ENCODE measurements at places on chromosomes 5 and 9. TPM values are rescaled to one million over a fixed set of nuclear protein-coding genes. Genes with fewer than 3 reads are reported as not detected.
A peak's percentile ranks its signal among the peaks of the same experiment; 100 is the strongest.

- no peak for DNase-seq
Observed at GRCh38 chr9:134403292-134403681, 77.0 kb downstream of the RXRA start.

- peak; percentile 18 for DNase-seq
Observed at GRCh38 chr5:94754824-94755223, 136.4 kb downstream of the SLF1 start.

CBY3 gene
- total RNA-seq = not detected

GRCh38 chr5:167916706-167917105 is 374.7 kb upstream of the WWC1 start:
- DNase-seq = peak; percentile 29

GRCh38 chr9:515665-516064 is 301.0 kb downstream of the DOCK8 start:
- no peak for DNase-seq

- DNase-seq = peak; percentile 33
Observed at GRCh38 chr9:69877852-69878514, 57.4 kb downstream of the CFAP95 start.

GRCh38 chr9:113278840-113279239 is 3.4 kb downstream of the PRPF4 start:
- no peak for DNase-seq

- no peak for DNase-seq
Observed at GRCh38 chr5:38621840-38622437, 65.5 kb upstream of the LIFR start.

DNA sequence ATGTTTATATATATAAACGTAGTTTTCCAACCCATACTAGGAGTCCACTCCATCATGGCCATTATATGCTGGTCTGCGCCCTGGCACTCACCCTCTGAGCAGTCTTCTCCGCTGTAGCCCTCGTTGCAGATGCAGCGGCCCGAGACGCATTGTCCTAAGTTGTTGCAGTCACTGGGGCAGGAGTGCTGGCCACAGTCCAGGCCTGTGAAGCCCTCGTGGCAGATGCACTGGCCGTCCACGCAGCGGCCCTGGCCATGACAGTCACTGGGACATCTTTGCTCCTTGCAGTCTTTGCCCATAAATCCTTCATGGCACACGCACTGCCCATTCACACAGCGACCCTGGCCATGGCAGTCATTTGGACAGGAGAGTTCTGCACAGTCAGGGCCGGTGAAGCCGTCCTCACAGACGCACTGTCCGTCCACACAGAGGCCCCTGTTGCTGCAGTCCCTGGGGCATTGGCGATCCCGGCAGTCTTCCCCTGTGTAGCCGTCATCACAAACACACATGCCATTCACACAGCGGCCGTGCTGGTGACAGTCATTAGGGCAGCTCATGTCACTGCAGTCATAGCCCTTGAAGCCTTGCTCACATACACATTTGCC is 32.1 kb downstream of the TNC start:
- no peak for DNase-seq

GRCh38 chr5:175166026-175166425 is 278.0 kb downstream of the DRD1 start:
- DNase-seq = no peak

DNA sequence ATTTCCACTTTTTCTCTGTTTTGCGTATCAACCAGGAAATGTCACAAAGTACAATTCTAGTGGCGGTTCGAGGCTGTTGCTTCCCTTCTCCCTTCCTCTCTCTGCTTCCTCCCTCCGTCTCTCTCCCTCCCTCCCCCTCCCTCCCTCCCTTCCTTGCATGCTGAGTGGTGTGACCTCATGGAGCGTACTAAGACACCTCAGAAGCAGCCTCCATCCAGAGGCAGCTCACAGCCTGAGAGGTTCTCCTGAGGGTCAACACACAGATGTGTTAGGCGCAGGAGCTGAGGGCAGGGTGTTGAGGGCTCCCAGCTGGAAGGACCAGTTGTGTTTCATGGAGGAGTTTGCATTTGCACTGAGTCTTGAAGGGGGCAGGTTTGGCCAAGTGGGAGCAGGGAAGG is 57.7 kb downstream of the COL5A1 start:
- no peak for DNase-seq

DNA sequence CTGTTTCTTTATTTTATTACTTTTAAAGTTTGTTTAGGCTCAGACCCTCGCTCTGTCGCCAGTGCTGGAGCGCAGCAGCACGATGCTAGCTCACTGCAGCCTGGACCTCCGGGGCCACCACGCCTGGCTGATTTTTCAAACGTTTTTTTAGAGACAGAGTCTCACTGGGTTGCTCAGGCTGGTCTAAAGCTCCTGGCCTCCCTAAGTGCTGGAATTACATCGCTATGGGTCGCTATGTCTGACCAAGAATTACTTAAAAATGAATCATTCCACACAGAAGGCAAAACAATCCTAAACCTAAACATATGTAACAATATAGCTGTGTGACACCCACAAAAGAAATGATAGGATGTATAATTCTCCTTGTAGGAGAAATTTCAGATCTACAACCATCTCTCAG is 86.9 kb upstream of the SIMC1 start:
- DNase-seq = peak; percentile 80

DNA sequence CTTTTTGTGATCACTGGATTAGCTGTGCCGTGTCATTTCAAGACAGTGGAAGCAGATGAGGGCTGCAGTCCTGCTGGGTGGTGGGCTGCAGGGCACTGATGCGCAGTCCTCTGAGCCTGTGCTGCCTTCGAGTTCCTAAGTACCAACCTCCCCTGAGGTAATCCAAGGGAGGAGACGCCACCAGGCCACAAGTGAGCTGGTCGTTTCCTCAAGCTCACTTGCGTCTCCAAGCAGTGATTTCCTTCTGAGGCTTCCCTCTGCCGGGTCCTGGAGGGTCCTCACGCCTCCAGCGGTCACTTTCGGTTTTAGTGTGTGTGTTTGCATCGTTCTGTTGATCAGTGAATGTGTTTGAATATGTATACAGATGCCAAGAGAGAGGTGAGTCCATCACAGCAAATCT is 115.7 kb downstream of the TRIO start:
- DNase-seq = no peak

GRCh38 chr9:98807070-98807813 is at the start of gene GALNT12:
Gene GALNT12, plus strand, starts transcription at chr9:98807670. Its CDS starts 29 bp downstream, at chr9:98807699.
- peak; percentile 63 for DNase-seq

DNA sequence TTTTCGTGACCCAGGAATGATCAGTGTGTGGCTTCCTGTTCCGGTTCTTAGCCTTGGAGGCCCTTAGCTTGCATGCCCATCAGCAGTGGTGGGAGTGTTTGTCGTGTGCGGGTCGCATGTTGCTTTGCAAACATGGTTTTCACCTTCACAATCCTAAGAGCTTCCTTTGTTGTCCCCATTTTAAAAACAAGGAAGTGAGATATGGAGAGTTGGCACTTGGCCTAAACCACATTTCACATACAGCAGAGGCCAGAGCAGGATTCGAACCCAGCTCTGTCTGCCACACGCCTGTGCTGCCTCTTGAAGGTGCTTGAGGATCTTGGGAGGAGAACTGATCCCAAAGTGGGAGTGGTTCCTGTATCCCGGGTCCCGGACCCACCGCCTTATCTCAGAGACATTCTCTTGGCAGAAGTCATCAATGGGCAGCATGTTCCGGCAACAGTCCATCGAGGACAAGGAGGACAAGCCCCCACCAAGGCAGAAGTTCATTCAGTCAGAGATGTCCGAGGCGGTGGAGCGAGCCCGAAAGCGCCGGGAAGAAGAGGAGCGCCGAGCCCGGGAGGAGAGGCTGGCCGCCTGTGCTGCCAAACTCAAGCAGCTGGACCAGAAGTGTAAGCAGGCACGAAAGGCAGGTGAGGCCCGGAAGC is 38.2 kb upstream of the POMT1 start:
- DNase-seq = no peak

SLC36A2 gene
- total RNA-seq = not detected

- peak; percentile 31 for DNase-seq
Observed at GRCh38 chr9:36100532-36100931, 36.0 kb upstream of the GLIPR2 start.
